Fibroblast of skin of back (primary cell): ENCODE measurements at places on chromosomes 6 and 20.
A peak's percentile ranks its signal among the peaks of the same experiment; 100 is the strongest.

- no peak for DNase-seq
These were observed 10.2 kb upstream of the MAP3K7 start for GRCh38 chr6:90596967-90597539.

- peak; percentile 50 for DNase-seq
These were observed 36.1 kb downstream of the NCR2 start for GRCh38 chr6:41371461-41371991.

DNA sequence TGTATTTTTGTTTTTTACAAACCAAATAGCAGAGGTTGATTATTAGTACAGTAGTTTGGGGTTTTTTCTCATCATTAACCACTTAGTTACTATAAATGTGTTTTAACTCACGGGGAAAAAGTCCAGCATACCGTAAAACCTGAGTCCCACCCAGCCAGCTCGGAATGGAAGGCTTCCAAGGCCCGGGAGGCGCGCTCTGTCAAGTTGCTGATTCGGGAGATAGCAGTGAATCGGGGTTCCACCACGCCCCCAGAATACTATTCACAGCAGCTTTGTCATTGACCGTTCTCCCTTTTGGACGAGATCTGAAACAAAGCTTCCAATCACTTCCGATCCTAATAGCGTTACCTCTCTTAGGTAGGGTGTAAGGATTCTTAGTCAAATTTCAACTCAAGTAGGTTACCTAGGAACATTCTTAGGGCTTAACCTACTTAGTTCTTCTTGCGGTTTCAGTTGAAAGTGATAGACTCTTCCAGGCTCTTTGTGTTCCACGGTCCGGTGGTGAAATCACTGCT, 232.8 kb upstream of the QKI start:
- DNase-seq, result no peak

DNA sequence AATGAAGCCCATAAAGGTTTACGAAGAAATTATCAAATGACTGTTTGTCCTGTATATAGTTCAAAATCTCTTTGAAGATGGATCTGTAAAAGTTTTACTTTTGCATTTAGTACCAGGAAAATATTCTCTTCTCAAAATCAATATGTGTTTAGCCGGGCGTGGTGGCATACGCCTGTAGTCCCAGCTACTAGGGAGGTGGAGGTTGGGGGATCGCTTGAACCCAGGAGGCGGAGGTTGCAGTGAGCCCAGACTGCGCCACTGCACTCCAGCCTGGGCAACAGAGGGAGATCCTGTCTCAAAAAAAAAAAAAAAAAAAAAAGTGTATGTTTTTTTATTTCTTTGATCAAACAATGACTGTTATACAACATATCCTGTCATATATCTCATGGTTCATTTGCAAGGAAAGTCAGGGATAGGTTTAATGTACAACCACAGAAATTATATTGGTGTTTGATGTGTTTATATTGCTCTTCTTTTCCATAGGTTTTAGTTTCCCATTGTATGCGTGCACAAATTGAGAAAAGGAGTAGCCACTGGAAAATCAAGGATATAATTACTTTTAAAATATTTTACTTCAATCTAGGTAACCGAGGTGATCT, 40.1 kb downstream of the SOX4 start:
- DNase-seq, result no peak

- DNase-seq, result no peak
These were observed 7.9 kb downstream of the RAB32 start for GRCh38 chr6:146551545-146551944.

DNA sequence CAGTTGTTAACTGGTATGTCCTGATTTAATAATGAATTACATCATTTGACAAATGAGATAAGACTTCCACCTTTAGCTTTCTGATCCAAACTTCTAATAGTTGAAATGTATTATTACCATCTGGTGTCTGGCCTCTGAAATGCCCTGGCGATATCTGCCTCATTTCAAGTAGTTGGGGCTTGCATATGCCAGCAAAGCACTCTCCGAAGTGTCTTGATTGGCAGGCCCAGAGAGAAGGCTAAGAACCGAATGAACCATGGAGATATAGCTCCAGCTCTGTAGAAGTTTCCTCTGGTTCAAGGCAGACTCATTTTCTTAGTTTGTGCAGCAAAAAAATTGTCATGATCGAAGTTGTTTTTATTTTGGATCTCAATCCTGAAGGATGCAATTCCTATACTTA, 13.4 kb upstream of the HIVEP2 start:
- no peak for DNase-seq

GRCh38 chr6:84774985-84775284, 10.5 kb upstream of the TBX18 start:
- no peak for DNase-seq

GRCh38 chr6:166598441-166599138, 12.1 kb upstream of the RAMACL start:
- peak; percentile 98 for DNase-seq

GRCh38 chr6:154156135-154156896, 117.3 kb downstream of the OPRM1 start:
- DNase-seq, result peak; percentile 30

DNA sequence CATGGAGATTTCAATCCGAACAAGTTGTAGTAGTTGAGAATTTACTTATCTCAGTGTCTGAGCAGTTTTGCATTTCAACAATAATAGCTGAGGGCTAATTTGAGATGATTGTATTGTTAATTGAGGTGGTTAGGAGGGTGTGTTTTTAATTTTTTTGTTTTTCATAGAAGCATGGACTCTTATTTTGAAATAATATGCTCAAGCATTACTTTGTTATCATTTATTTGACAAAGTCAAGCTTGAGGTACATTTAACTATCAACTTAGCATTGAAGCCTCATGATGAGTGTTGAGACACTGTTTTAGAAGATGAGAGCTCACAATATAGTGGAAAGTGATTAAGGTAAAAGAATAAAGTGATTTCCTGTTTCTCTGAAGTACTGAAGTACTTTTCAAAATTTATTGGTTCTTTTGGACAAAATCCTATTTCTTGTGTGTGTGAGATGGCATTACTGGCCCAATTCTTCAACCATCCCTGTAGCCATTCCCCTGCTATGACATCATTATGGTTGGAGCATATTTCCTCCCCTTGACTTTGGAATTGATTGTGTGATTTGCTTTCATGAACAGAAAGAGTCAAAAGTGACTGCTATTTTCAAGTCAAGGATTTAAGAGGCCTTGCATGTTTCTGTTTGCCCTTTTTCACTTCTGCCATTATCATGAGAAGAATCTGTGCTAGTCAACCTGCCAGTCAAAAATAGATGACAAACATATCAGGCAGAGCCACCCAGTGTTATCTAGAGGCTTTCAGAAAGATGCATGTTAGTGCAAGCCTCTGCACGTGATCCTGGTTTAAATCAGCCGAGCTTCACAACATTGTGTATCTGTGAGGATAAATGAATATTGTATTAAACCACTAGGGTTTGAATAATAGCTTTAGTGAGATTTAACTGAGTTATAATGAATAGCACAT, 1112.3 kb upstream of the CITED2 start:
- peak; percentile 65 for DNase-seq

GRCh38 chr6:110999634-111000270, 17.9 kb downstream of the RPF2 start:
- DNase-seq, result peak; percentile 39

DNA sequence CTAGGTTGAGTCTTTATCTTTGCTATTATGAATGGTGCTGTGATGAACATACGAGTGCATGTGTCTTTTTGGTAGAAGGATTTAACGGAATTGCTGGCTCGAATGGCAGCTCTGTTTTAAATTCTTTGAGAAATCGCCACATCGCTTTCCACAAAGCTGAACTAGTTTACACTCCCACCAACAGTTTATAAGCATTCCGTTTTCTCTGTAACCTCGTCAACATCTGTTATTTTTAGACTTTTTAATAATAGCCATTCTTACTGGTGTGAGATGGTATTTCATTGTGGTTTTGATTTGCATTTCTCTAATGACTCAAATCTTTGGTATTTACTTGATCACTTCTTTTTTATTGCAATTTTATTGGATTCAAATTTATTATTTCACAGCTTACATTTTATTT, 117.4 kb upstream of the HDGFL1 start:
- peak; percentile 70 for DNase-seq

- DNase-seq, result no peak
These were observed 48.9 kb downstream of the TMEM244 start for GRCh38 chr6:129812145-129812777.

DNA sequence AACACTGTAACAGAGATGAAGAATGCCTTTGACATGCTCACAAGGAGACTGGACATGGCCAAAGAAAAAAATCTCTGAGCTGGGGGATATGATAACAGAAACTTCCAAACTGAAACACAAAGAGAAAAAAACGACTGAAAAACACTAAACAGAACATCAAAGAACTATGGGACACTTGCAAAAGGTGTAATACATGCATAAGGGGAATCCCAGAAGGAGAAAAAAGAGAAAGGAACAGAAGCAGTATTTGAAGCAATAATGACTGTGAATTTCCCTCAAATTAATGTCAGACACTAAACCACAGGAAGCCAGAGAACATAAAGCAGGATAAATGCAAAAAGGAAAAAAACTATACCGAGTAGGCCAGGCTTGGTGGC, 117.4 kb upstream of the ARID1B start:
- no peak for DNase-seq

DNA sequence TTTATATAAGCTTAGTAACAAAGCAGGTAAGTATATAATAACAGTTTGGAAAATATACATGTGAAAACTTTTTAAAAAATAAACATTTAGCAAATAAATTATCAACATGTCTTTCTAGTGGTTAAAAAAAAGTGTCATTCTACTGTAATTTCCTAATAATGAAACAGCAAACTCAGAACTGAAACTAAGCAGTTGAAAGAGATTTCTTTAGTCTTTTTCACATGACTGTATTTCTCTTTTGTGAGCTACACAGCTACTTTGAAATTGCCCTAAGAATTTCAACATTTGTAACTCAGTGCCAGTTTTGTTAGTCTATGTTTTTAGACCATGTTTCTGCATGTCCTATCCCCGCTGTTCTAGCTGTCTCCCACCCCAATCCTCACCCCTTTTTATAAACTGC, 28.4 kb upstream of the SDHAF4 start:
- DNase-seq, result no peak

GRCh38 chr6:15504040-15504495, 158.8 kb downstream of the DTNBP1 start:
- peak; percentile 13 for DNase-seq

GRCh38 chr20:57103146-57103800, 163.2 kb downstream of the BMP7 start:
- no peak for DNase-seq

DNA sequence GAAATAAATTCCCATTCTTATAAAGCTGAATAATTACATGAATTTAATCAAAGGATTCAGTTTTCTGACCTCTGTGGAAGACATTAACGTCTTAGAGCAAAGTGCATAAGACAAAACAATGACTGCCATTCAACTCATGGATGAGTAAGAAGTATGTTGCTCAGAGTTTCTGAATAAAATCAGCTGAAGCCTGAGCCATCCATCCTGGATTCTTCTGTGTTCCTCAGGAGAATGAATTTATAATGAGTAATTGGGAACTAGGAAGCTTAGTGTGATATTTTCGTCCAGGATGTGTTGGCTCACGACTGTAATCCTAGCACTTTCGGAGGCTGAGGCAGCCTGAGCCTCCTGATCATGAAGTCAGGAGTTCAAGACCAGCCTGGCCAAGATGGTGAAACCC, 62.8 kb downstream of the PERP start:
- DNase-seq, result no peak

GRCh38 chr6:111087871-111088667, 766 bp downstream of the SLC16A10 start:
- no peak for DNase-seq

DNA sequence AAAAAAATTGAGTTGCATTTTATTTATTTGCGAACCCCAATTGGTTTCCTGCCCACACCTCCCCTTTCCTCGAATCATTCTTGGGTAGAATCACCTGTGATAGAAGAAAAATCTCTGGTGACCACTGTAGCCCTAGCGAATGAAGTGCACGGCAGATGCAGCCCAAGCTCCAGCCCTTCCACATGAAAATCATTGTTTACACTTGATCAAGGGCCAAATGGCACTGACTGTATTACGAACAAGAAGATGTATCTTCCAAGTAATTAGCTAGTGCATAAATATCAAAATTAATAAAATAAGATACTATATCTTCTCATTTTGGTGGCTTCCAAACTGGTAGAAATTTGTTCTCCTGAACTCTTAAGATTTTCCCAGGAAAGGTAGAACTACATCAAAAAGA, 93.4 kb upstream of the ARID1B start:
- DNase-seq, result no peak

- peak; percentile 85 for DNase-seq
These were observed 202.7 kb upstream of the MARCKS start for GRCh38 chr6:113654396-113654795.

DNA sequence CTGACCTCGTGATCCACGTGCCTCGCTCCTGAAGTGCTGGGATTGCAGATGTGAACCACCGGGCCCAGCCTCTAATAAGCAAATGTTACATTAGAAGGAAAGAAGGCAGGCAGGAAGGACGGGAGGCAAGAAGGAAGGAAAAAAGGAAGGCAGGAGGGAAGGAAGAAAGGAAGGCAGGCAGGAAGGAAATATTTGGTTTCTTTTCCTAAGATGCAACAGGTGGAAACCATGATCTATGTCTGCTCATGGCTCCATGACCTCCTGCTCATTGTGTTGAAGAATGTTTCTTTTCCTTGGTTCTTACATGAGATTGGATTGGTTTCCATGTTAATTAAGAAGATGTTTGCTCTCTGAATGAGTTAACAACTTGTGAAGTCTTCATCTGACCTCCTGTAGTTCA, 91.8 kb upstream of the SNX9 start:
- DNase-seq, result no peak

- DNase-seq, result no peak
These were observed 4.1 kb downstream of the AARS2 start for GRCh38 chr6:44309092-44309491.

GRCh38 chr6:18503593-18504231, 116.6 kb downstream of the RNF144B start:
- peak; percentile 76 for DNase-seq

DNA sequence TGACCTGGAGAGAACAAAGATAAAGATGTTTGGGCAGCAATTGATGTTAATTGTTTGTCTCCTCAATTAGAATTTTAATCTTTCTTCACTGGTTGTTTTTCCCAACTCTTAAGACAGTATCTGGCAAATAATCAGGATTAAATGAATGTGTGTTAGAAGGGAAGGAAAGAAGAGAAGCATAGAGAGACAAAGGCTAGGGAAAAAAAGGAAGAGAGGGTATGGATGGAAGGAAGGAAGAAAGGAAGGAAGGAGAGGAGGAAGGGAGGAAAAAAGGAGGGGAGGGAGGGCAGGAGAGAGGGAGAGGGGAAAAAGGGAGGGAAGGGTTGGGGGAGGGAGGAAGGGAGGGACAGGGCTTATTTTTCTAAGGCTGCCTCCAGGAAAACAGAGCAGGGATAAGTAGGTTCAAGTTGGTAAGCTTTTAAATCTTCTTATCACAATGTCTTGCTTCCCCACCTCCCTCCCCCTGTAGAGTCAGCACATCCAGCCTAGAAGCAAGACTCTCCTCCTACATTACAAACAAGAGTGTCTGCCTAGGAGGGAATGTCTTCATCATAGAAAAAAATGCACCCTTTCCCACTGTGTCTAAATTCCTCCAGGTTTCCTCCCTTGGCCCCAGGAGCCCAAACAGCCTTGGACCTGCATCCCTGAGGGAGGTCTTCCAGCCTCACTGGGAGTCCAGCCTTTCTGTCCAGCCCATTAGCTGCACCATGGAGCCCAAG, 447.8 kb upstream of the JARID2 start:
- DNase-seq, result peak; percentile 53
